ENCODE measurements at places on chromosomes 2 and 18. TPM values are rescaled to one million over a fixed set of nuclear protein-coding genes. Genes with fewer than 3 reads are reported as not detected.
A peak's percentile ranks its signal among the peaks of the same experiment; 100 is the strongest.

DPP10 gene
- polyA plus RNA-seq, result 9.8 TPM

NT5DC4 gene
- polyA plus RNA-seq, result 0.06 TPM

CNOT9 gene
- polyA plus RNA-seq, result 59.1 TPM

NAT8 gene
- polyA plus RNA-seq, result 1.7 TPM

C1GALT1C1L gene
- polyA plus RNA-seq, result 2.8 TPM

TMEM198 gene
- 3.0 TPM for polyA plus RNA-seq

CYP1B1 gene
- polyA plus RNA-seq, result 1.1 TPM

- DNase-seq, result peak; percentile 4
Observed at GRCh38 chr18:25650201-25650941, 298.4 kb upstream of the ZNF521 start.

GRCh38 chr18:79738581-79739439 is 58.9 kb upstream of the KCNG2 start:
- DNase-seq, result peak; percentile 55

- DNase-seq, result peak; percentile 47
Observed at GRCh38 chr2:43158259-43158880, 68.0 kb downstream of the ZFP36L2 start.

- no peak for DNase-seq
Observed at GRCh38 chr2:234490271-234491091, 6.4 kb downstream of the ARL4C start.

GRCh38 chr2:139909136-139909535 is 1128.9 kb upstream of the NXPH2 start:
- DNase-seq, result no peak

DNA sequence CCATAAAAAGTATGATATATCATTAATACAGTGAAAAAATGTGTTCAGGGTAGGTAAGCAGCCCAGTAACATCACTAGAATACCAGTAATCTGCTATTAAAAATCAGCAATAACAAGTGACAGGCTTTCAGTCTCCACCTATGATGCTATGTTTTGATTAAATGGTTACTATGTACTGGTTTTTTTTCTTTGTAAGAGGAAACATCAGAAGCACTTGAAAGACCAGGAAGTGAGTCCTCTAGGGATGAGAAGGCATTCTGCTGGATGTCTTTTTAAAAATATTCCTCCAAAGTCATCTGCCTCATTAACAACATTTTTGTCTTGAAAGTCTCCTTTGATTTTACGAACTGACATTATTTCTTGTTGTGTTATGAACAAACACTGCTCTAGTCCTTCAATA is 136.0 kb upstream of the FAM98A start:
- DNase-seq, result no peak

DNA sequence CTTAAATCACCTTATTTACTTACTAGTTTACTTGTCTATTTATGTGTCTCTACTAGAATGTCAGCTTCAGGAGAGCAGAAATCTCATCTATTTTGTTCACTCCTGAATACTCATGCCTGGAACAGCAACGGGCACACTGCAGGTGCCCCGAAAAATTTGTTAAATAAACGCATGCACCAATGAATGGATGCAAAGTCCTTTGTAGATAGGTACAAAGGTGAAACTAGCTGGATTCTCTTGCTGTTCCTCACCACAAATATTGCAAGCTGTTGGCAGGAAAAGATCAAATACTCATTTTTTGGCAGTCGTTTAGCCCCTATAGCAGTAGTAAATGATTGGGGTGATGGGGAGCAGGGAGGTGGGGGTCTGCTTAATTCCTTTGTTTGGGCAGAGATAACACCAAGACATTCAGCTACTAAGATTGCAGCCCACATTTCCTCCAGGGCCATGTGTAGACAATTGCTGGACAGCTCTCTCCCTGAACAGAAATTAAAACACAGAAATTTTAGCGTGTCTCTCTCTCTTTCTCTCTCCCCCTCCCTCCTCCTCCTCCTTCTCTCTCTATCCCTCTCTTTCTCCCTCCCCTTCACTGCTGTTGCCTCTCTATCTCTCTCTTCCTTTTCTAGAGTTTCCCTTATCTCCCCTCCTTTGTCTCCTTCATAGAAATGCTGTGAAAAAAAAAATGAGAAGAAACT is 5.4 kb downstream of the MARCHF4 start:
- DNase-seq, result no peak

GRCh38 chr2:3097804-3098203 is 279.8 kb downstream of the EIPR1 start:
- no peak for DNase-seq

- DNase-seq, result no peak
Observed at GRCh38 chr2:119449521-119449920, 17.9 kb downstream of the TMEM37 start.

- DNase-seq, result no peak
Observed at GRCh38 chr2:133012847-133013734, 343.1 kb upstream of the LYPD1 start.

DNA sequence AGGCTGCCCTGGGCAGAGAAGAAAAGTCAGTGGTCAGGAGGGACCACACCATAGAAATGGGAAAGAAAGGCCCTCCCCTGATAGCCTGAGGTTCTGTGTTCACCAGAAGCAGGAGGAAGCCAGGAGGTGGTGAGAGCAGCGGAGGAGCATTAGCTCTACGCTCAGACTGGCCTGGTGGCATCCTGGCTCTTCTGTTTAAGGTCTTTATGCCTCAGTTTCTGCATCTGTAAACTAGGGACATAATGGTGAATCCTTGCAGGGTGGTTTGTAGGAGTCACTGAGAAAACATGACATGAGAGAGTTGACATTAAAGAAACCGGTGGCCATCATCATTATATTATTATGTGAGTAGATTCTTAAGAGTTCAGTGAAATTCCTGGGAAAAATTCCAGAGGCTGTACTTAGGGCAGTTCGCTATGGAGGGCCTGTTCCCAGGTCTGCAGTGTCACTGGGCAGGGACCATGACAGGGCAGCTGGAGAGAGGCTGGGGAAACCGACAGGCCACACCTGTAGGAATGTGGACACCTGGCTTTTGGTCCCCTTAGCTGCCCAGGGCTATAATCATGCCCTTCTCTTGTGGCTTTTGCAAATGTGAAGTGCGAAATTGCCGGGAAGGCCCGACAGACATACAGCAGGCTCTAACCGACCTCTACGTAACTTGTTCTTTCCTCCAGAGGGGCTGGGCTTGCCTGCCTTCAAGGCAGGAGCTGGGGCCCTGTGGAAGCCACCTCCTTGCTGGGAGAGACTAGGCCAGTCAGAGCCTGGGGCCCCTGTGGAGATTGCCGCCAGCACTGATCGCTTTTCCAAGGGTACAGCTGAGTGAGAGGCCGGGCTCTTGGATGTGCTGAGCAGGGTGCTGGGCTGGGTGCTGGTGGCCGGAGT is 31.0 kb downstream of the GLI2 start:
- DNase-seq, result no peak

DNA sequence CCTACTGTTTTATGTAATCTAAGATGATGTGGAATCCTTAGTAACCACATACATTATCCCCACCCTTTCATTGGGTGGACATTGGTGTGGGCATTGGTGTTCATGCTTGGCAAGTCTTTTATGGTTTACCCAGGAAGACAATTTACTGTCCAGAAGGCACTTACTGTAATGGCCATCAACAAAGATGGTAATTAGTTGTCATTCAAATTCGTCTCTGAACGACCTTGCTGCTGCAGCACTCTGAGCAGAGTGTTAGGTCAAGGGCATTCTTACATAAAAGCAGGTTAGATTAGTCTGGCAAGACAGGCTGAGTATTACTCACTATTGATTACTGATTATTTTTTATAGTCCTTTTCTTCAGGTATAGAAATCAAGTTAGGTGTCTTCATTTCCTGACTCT is 447.9 kb downstream of the XIRP2 start:
- no peak for DNase-seq

- DNase-seq, result no peak
Observed at GRCh38 chr2:61443342-61444041, 27.4 kb downstream of the USP34 start.

- DNase-seq, result no peak
Observed at GRCh38 chr2:43268066-43268953, 41.9 kb upstream of the ZFP36L2 start.

DNA sequence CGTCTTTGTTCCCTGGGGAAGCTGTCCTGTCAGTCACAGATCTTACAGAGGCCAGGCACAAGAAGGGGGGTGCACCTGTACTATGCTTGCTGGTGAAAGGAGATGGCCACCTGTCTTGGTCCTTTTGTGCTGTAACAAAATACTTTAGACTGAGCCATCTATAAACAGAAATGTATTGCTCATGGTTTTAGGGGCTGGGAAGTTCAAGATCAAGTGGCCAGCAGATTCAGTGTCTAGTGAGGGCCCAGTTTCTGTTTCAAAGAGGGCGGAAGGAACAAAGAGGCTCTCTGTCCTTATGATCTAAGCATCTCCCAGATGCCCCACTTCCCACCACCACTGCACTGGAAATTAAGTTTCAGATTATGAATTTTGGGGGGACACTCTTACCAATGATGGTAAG is 35.5 kb upstream of the RPL37A start:
- DNase-seq, result no peak

- no peak for DNase-seq
Observed at GRCh38 chr2:205746420-205746785, 64.1 kb downstream of the NRP2 start.

- DNase-seq, result no peak
Observed at GRCh38 chr2:129984426-129984825, 5.0 kb downstream of the RAB6C start.

DNA sequence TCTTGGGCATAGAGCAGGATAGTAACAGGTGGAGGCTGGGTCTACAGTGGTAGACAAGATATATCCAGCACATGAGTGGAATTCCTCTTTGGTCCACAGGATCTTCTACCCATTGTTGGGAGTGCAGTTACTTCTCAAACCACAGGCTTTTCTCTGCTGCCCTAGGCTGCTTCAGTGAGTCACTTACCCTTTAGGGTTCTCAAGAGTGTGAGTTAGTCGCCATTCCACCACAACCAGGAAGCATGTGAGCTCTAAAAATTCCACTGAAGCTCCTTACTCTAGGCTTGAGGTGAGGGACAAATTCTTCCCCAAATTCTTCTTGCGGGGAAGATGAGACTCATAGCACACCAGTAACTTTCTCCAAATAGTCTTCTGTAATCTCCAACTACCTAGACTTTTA is 189.4 kb downstream of the PLCL1 start:
- no peak for DNase-seq

- peak; percentile 45 for DNase-seq
Observed at GRCh38 chr18:79567481-79568147, 112.0 kb upstream of the CTDP1 start.

DNA sequence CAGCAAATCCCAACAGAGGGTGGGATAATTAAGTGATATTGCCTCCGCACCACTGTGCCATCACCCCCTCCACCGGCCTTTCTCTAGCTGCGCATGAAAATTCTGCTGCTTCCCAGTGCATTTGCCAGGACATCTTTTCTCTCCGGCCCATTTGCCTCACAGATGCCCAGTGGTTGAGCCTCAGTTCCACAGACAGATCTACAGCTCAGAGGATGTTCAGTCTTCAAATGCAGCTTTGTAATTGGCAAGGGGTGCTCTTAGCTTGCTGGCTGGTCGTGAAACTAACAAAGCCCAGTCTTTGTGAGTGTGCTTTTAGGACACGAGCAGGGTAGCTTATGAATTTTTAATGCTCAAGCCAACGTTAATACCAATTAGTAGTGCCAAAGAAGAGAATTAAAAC is 253.3 kb upstream of the REV1 start:
- DNase-seq, result no peak

DNA sequence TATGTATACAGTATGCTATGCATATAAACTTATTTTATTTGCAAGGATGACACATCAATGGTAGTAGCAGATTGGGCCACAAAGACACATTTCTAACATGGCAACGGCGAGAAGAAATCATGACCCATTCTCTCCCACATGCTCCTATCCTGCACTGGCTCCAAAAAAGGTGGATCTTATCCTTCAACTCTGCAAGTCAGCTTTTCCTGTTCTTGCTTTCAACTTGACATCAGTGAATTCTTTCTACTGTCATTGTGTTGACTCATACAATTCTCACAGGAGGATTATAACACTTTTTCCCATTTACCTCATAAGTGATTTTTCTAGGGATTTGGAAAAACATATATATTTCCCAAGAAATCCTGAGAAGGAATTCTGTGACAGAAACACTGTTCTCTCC is 53.1 kb downstream of the ACVR1 start:
- DNase-seq, result no peak

DNA sequence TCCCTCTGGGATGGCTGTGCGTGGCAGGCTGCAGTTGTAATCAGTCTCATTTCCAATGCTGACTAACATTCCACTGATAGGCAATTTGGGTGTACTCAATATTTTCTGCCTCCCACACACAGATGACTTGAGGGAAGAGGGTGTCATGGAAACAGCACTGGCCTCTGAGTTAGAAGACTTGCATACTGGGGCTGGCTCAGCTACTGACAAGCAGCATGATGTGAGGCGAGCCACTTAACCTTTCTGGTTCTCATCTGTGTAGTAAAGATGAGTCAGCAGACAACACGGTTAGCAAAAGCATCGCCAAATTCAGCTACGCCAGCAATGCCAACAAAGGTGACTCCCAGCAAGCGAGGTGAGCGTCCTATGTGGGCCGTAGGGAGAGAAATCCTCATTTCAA is 73.5 kb downstream of the COLEC12 start:
- DNase-seq, result no peak

DNA sequence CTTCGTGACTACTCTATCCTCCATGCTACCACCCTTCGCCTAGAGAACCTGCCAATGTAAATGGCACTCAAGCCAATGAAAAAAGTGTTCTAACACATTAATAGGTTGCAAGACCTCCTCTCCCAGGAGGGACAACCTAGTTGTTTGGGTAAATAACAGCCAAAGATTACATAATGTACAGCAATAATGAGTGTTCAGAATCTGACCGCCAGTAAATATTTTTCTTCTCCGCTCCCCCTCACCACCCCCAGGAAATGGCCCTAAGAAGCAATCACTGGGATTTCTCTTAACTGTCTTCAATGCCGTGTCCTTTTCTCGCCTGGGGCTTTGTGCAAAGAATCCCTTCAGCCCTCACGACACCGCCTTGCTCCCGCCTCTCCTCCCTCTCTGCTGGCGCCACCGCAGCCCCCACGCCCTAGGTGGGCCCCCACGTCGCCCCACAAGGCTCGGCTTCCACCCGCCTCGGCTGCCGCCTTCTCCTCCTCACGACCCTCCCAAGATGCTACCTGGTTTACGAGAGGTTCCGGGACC is 458 bp downstream of the HYCC2 start:
- DNase-seq, result no peak

DNA sequence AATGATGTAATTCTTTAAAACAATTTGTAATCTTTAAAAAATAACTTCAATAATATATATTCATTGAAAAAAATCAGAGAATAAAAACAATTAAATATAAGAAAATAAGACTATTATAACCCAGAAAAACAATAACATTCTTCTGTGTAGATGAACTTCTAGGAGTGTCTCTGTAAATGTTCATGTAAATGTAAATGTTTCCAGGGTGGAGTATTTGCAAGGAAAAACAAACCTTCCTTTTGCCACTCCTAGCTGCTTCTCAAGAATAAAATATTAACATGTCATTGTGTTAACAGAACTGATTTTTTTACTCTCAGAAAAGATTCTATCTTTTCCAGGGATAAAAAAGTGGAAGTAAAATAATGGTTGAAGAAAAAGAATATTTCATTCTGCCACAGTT is 431.9 kb downstream of the PLCL1 start:
- DNase-seq, result no peak

DNA sequence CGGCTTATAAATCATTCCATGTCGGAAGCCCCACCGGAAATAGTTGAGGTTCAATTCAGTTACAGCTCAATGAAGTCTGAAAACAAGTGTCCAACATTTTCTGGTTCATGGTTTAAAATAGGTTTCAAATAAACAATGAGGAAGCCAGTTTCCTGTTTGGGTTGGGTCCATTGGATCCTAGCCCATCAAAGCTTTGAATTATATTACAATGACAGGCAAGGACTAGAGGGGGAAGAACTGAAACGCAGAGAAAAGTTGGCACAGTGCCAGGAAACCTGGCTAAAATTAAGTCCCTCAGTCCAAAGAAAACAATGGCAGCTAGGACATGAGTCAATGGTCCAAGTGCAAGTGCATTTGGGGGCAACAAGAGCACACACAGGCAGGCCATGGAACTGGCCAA is 32.0 kb downstream of the SLC14A1 start:
- DNase-seq, result peak; percentile 44
